Endothelial cell (in vitro differentiated cells): ENCODE measurements at places on chromosomes 2 and 18. TPM values are rescaled to one million over a fixed set of nuclear protein-coding genes. Genes with fewer than 3 reads are reported as not detected.

The PPM1G gene
- 127 TPM for total RNA-seq

The MIB1 gene
- 62.8 TPM for total RNA-seq

The KLF7 gene
- total RNA-seq = 120 TPM

The PDCD1 gene
- not detected for total RNA-seq

DNA sequence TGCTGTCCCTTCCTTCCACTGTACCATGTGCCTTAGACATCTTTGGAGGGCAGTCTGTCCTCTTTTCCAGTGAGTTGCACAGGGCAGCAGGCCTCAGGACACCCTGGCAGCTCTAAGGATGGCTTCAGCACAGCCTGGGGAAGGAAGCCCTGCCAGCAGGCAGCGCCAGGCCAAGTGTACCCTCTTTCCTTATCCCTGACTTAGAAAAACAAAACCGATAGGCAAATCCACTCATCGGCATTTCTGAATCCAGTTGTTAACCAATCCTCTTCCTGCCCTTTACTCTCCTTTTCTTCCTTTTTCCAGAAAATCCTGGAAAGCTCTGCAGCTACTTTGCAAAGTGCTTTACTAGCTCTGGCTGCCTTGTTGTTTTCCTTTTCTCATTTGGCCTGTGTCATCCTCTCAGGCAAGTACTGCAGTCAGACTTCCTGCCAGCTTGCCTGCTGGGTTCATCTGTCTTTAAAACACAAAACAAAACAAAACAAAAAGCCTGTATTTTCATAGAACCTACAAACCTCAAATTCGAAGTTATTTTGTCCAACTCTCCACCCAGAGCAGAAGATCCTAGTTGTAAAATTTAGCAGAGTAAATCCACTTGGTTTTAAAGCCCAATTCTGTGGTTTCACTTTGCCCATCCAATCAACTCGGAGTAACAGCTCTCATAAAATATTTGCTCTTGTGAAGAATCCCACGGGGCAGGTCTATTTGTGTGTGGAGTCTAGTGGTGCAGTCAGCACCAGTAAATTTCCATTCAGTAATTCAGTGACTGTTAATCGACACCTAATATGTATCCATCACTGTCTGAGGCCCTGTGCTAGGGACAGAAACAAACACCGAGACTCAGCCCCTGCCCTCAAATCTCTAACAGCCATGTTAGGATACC lies 45.2 kb downstream of the PCBP1 start:
- DNase-seq = no peak

DNA sequence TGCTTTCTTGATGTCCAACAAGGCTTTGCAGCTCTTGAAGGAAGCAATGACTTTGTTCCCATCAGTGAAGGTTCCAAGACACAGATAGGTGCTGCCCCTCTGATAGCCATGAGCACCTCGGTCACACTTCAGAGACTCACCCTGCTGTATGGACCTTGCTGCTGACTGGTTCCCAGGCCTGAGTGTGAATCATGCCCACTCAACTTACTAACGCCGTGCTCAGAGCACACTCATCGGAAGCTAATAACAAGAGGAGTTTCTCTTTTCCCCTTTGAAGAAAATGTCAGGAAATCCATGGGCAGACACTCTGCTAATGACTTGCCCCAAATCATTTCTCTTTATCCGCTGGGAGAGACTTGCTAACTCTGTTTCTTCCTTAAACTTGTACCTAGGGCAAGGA lies 83.8 kb upstream of the ARL4C start:
- DNase-seq = no peak

DNA sequence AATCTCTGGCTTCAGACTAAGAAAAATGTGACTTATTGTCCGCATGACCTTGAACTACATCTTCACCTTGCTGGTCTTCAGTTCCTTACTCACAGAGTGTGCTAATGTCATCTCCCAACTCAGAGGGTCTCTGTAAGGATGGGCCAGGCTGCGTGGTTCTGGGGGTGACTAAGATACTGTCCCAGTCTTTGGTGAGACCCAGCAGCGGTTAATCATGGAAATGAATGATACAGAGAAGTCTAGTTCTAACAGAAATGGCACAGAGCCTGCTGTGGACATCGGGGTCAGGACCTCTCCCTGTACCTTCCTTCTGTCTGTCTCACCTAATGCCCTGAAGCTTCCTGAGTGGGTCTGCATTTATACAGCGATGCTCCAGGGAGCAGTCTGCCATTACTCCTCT lies 662.7 kb upstream of the HS6ST1 start:
- no peak for DNase-seq

The AQP12A gene
- total RNA-seq = not detected

DNA sequence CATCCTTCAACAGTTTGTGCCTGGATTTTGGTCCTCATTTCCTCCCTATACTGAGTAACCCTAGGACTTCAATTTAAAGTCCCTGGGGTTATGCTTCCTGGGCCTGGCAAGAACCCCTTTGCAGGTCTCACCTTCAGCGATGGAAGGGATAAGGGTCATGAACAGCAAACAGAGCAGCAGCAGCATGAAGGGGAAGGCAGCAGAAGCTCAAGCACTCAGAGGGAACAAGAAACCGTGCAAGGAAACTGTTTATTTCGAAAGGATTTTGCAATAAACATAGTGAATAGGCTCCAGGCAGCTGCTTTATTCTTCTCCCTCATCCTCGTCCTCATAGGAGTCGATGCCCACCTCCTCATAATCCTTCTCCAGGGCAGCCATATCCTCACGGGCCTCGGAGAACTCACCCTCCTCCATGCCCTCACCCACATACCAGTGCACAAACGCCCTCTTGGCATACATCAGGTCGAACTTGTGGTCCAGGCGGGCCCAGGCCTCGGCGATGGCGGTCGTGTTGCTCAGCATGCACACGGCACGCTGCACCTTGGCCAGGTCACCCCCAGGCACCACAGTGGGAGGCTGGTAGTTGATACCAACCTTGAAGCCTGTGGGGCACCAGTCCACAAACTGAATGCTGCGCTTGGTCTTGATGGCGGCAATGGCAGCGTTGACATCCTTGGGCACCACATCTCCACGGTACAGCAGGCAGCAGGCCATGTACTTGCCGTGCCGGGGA lies 2.8 kb upstream of the TUBA4B start:
- no peak for DNase-seq

GRCh38 chr2:198883604-198884003 lies 574.1 kb downstream of the SATB2 start:
- no peak for DNase-seq

DNA sequence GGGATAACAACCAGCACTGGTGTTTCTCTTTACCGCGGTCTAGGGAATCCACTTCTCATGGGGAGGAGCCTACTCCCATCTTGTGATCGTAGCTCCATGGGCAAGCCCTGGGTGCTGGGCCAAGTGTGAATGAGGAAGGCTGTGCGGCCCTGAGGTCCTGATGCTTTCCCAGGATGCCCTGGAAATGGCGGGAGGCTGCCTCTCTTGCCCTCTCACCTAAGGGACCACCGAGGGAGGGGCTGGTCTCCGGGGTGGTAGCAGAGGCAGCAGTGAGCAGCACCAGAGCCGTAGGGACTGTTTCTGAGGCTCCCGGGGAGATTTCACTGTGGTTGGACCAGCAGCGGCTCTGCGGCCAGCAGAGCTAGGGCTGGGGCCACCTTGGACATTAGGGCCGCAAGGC lies 15.5 kb upstream of the NPPC start:
- DNase-seq = no peak

The ITPRIPL1 gene
- 1.8 TPM for total RNA-seq

- no peak for DNase-seq
These were observed 21.0 kb downstream of the FHL2 start for GRCh38 chr2:105377871-105378270.

DNA sequence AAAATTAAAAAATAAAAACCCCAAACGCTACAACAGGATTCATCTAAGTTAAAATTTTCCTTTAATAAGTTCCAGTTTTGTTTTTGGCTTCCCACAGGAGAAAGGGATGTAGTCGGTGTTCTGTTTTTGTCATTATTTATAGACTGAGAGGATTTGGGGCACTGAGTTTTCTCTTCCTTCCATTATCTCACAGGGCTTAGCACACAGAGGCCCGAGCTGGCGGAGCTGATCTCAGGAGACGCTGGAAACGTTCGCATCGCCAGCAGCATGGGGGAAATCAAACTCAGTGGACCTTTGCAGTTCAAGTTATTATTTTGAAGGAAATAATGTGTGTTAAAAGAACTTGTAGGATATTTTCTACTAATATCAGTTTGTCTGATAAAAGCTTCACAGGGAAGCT lies 669.7 kb upstream of the SALL3 start:
- no peak for DNase-seq
